ENCODE measurements at places on chromosomes 11 and 22.

- DNase-seq = peak; percentile 47
Observed at GRCh38 chr11:16924826-16925560, 89.2 kb downstream of the PLEKHA7 start.

DNA sequence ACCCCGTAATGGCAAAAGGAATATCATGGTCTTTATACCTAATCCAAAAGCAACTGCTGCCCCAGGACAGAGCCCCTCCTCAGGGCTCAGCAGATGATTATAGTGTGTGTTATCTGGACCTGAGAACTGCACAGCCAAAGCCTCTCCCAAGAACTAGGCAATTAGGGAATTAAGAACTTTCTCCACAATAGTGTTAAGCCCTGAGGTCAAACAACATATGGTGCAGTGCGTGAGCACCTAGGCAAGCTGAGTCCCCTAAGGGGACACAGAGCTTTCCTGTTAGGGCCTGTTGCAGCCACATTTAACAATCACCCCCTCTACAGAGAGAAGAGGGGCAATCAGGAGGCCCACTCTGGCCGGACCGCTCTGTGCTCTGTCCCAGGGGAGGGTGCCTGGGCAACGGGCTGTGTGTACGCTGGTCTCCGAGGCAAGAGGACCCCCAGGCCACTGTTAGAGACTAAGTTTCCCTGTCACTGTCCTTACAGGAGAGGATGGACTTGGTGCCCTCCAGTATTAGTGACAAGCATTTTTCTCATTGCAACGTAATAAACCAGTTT lies 1.4 kb upstream of the KCNJ5 start:
- no peak for DNase-seq

GRCh38 chr22:24393848-24394247 lies 33.6 kb upstream of the ADORA2A start:
- DNase-seq = no peak

GRCh38 chr11:66619080-66619554 lies 2.7 kb downstream of the RBM14 start:
- no peak for DNase-seq

DNA sequence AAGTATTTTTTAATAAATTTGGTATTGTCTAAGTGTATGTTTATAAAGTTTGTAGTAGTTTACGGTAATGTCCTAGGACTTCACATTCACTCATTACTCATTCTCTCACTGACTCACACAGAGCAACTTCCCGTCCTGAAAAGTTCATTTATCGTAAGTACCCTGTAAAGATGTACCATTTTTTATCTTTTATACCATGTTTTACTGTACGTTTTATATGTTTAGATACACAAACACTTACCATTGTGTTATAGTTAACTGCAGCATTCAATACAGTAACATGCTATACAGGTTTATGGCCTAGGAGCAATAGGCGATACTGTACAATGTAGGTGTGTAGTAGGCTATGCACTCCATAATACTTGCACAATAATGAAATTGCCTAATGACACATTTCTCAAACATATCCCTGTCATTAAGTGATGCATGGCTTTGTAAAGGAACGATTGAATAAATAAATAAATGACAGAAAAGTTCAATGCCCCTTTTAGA lies 12.5 kb upstream of the CARD18 start:
- no peak for DNase-seq

- DNase-seq = peak; percentile 55
Observed at GRCh38 chr11:94768602-94769541, 716 bp downstream of the AMOTL1 start.

- no peak for DNase-seq
Observed at GRCh38 chr11:112599856-112600533, 339.3 kb upstream of the PLET1 start.

- no peak for DNase-seq
Observed at GRCh38 chr11:18063125-18063524, 17.1 kb upstream of the TPH1 start.

DNA sequence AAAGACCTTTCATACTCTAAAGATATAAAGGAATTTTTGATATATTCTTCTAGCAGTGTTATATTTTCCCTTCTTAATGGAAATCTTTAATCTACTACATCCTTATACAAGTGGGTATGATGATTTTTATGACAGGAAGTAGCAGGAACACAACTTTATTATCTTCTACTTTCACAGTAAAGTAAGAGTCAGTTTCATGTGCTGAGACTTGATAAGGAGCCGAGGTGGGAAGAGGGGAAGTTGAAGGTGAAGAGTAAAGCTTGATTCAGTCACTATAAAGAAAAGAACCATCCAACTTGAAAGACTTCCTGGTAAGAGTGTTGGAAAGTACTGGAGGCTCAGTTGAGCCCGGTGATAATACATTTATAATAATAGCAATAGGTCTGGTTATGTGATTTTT lies 82.1 kb upstream of the PTH start:
- DNase-seq = no peak

- no peak for DNase-seq
Observed at GRCh38 chr11:65960824-65961266, 689 bp upstream of the SART1 start.

DNA sequence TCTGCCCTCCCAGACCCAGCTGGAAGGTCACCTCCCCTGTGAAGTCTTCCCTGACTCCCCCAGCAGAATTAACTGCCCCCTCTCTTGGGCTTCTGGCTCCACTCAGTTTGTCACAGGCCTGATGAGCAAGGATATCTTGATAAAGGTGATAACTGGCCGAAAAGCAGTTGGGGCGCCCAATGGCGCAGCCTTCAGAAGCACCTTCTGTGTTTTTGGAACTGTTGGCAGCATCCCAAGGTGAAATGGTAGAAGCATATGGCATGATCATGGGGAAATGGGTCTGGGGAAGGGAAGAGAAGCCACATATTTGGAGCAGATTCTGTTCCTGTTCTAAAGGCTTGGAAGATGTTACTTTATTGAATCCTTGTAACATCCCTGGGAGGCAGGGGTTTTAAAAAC lies 2.8 kb upstream of the TAB1 start:
- no peak for DNase-seq

GRCh38 chr11:36953976-36954375 lies 355.9 kb upstream of the RAG2 start:
- no peak for DNase-seq

DNA sequence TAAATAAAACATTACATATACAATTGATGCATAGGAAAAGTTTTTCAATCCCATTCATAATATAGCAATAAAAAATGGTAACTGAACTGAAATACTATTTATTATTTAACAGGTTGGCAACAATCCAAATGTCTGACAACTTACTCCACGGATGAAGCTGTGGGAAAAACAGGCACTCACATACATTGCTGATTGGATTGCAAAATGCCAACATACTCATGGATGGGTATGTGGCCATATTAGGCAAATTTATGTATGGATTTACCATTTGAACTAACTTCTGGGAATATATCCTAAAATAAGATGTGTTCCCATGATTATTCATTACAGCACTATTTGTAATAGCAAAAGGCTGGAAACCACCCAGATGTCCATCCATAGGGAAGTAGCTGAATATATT lies 3.2 kb upstream of the BIRC2 start:
- DNase-seq = no peak

GRCh38 chr22:49380828-49381114 lies 446.9 kb downstream of the BRD1 start:
- no peak for DNase-seq

- peak; percentile 38 for DNase-seq
Observed at GRCh38 chr11:12508151-12508751, 130.9 kb downstream of the PARVA start.

GRCh38 chr11:118746988-118747585 lies 43.9 kb downstream of the DDX6 start:
- DNase-seq = no peak

GRCh38 chr11:72720784-72721183 lies 31.4 kb downstream of the ARAP1 start:
- no peak for DNase-seq

- DNase-seq = no peak
Observed at GRCh38 chr11:122772945-122773344, 65.4 kb upstream of the CRTAM start.

DNA sequence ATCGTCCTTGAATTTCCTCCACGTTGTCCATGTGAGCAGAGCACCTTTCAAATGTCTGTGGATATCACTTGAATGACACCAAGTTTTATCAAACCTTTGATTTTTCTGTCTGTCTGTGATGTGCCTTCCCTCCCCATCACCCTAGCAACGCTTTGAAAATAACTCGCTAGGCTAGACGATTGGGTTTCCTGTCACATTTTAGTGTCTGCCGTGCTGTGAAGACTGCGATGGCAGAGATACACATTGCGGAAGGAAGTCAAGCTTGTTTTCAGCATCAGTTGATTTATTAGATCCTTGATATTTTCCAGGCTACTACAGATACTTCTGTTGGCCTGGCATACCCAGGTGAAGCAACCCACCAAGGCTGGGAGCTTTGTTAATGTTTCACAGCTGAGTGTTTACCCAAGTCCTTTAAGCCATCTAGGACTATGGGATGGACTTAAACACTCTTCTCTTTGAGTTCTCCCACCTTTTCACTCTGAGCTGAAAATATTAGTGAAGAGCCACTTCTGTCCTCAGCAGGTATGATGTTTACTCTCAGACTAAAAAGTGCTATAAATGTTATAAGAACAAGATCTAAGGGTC lies 93.6 kb upstream of the CD44 start:
- DNase-seq = no peak

GRCh38 chr11:47410370-47411264 lies 2.2 kb downstream of the SLC39A13 start:
- DNase-seq = no peak

DNA sequence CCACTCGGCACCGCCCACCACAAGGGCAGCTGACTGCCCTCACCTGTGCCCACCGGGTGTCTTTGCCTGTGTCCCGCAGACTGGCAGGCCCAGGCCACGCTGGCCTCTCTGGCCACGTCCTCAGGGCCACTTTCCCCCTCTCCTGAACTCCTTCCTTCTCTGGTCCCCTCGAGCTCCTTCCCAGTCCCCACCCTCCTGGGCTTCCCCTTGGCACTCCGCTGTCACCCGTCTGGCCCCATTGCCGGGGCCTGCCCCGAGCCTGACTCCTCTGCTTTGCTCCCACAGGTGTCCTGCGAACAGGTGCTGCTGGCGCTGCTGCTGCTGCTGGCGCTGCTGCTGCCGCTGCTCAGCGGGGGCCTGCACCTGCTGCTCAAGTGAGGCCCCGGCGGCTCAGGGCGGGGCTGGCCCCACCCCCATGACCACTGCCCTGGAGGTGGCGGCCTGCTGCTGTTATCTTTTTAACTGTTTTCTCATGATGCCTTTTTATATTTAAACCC lies 14.2 kb downstream of the MCAT start:
- DNase-seq = no peak

DNA sequence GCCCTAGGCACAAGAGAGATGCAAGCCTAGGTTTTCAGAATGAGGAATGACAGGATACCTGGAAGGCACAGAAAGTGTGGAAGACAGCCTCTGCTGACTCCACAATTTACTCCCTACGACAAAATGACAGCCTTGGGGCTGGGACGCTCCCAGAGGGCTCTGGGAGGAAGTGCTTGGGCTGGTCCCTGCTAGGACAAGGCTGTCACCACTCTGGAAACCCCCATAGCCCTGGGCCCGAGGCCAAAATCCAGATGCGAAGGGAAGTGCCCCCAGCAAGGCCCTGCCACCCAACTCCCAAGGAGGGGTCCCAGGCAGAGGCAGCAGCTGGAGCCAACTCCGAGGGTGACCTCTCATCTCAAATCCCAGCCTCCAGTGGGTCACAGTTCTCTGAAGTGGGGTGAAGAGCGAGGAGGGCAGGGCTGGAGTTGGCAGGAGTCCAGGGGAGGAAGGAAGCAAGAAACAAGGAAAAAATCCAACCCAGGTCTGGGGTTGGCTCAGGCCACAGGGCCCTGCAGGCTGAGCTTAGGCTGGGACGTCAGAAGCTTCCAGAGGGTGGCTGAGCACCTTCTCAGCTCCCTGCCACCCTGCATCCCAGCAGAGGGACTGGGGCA lies 6.3 kb upstream of the CDC42EP2 start:
- DNase-seq = peak; percentile 48

GRCh38 chr11:96960476-96960875 lies 570.7 kb downstream of the JRKL start:
- no peak for DNase-seq

DNA sequence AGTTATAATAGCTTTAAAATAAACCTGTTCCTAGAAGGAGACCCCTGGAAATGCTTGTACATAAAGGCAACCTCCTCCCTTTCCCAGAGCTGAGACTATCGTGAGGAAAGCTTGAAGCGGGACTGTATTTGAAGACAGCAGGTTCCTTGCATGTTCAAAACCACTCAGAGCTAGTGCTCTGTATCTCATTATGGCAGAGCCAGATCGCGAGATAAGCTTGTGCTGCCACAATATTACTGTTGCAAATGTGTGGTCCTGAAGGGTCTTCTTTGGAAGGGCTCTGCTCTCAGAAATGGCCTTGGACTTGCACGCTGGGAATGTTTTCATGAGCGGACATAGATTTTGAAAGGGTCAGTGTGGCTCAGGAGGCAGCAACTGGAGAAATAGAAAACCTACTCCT lies 168.2 kb downstream of the KIRREL3 start:
- no peak for DNase-seq

DNA sequence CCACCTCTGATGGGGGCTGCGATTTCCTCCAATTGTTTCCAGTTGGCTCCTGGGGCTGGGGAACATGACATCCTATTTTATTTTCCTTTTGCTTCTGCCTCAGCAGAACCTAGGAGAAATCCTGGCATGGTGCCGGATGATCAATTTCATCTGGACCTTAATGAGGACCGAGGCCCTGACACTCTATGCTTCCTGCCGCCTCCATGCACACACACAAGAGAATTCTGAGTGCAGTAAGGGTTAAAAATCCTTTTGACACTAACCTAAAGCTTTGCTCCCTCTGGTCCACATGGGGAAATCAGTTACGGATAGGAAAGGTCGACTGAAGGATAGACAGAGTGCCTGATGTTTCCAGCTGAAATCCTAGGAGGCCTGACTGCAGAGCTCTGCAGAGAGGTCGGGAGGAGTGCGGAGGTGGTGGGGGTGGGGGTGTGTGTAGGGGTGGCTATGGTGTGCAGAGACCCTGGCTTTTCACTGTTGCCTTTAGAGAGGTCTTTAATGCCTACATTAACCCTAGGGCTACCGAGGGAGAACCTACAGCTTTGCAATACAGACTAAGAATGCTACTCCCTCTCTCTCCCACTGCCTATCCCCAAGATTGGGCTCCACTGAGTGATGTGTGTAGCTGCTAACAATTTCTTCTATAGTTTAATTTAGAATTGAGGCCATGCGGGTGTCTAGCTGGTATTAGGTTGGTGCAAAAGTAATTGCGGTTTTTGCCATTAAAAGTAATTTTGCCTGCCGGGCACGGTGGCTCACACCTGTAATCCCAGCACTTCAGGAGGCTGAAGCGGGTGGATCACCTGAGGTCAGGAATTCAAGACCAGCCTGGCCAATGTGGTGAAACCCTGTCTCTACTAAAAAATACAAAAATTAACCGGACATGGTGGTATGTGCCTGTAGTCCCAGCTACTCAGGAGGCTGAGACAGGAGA lies 53.6 kb upstream of the INCENP start:
- no peak for DNase-seq
